ENCODE measurements at places on chromosomes 4 and X.

- peak; percentile 65 for DNase-seq
- H3K4me1 ChIP-seq = 0 out of 2 replicates have a peak, but pooled peaks cover 4% of the 10 kb centered on the region
- H3K27me3 ChIP-seq = no peaks in the 10 kb centered on the region
- H3K36me3 ChIP-seq = no peaks in the 10 kb centered on the region
Observed at GRCh38 chr4:38281371-38282071, 321.3 kb downstream of the PTTG2 start.

DNA sequence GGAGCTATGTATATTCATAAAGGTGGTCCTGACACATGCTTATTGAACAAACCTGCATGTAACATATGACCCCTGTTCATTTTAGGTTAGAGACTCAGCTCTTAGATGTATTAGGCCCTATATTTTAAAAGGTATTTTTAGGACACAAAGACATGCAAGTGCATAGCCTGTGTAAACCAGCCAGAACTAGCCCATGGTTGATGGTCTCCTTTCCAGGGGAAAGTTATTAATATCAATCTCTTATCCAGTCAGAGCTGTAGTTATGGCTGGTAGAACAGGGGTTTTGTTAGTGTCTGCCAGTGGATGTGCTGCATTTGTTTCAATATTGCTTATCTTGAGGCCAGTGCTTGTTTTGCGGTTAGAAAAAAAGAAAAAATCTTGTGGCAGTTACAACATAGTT lies 488.6 kb downstream of the KCTD8 start:
- H3K27me3 ChIP-seq = no peaks in the 10 kb centered on the region
- H3K4me3 ChIP-seq = no peak overlapping the region
- no peaks in the 10 kb centered on the region for H3K4me1 ChIP-seq
- DNase-seq = no peak
- no peak overlapping the region for H3K27ac ChIP-seq

- H3K27ac ChIP-seq = no peak overlapping the region
- peak; percentile 66 for DNase-seq
- no peak overlapping the region for H3K4me3 ChIP-seq
Observed at GRCh38 chr4:176818531-176818930, 25.8 kb upstream of the VEGFC start.

DNA sequence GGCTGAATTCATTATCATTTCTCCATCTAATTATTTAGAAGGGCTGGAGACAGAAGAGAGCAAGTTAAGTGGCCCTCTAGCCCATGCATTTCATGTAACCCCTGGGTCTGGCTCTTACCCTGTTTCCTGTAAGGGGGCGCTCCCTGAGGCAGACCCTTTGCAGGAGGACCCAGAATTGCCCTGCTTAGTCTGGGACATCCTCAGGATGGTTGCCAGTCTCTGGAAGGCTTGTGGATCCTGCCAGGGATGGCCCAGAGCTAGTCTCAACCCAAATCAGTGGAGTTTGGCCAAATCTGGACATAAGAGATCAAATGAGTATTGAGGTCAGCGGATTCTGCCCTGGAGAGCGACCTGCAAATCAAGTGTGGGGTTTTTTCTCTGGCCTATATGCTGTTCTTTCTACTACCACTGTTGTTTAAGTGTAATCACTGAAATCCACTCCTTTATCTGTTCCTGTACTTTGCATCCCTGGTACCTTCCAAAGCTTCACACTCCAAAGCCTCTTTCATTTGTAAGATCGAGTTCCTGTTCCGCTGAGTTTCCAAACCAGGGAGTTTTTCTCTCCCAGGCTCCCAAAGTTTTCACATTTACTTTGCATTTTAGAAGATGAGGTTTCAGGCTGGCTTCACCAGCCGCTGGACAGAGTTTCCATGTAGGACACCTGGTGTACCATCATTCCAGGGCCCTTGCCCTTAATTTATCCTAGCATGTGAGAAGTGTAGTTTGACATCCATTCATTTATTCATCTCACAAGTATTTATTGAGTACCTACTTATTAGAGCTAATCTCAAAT lies 6.3 kb downstream of the KLF3 start:
- no peak overlapping the region for H3K4me3 ChIP-seq
- no peaks in the 10 kb centered on the region for H3K36me3 ChIP-seq
- H3K4me1 ChIP-seq = peaks cover 88% of the 10 kb centered on the region
- DNase-seq = no peak
- no peaks in the 10 kb centered on the region for H3K27me3 ChIP-seq

DNA sequence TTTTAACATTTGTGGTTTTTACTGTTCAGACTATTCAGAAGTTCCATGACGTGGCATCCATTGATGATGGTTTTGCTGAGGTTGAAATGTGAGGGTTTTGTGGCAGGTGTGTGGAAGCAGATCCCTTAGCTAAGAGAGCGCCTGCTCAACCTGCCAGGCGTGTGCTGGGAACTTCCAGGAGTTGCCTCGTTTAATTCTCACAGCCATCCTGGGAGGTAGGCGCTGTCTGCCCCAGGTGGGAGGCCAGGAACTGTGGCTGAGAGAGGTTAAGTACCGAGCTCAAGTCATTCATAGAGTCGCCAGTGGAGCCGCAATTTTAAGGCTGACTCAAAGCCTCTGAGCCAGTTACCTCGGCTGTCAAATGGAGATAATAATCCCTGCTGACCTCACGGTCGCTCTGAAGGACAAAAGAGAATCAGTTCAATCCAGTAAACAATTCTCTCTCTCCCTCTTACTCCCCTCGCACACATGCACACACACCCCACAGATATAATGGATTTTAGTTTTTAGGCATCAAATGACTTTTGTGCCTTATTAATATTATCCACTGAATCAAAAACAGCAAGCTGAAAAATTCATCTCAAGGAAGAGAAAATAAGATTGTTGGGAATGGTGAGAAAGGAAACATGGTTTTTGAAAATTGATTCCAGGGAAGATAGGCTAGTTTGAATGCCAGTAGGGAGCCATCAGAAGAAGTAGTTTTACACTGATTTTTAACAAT lies 171.3 kb downstream of the PTTG2 start:
- H3K27ac ChIP-seq = peak overlapping the region; percentile 93
- peaks cover 46% of the 10 kb centered on the region for H3K4me1 ChIP-seq
- DNase-seq = no peak
- H3K4me3 ChIP-seq = peak overlapping the region; percentile 19

GRCh38 chr4:123477711-123478209 lies 81.2 kb downstream of the SPRY1 start:
- DNase-seq = peak; percentile 41
- no peak overlapping the region for H3K4me3 ChIP-seq
- H3K4me1 ChIP-seq = peaks cover 4% of the 10 kb centered on the region
- no peak overlapping the region for H3K27ac ChIP-seq
- H3K27me3 ChIP-seq = no peaks in the 10 kb centered on the region
- H3K36me3 ChIP-seq = no peaks in the 10 kb centered on the region

DNA sequence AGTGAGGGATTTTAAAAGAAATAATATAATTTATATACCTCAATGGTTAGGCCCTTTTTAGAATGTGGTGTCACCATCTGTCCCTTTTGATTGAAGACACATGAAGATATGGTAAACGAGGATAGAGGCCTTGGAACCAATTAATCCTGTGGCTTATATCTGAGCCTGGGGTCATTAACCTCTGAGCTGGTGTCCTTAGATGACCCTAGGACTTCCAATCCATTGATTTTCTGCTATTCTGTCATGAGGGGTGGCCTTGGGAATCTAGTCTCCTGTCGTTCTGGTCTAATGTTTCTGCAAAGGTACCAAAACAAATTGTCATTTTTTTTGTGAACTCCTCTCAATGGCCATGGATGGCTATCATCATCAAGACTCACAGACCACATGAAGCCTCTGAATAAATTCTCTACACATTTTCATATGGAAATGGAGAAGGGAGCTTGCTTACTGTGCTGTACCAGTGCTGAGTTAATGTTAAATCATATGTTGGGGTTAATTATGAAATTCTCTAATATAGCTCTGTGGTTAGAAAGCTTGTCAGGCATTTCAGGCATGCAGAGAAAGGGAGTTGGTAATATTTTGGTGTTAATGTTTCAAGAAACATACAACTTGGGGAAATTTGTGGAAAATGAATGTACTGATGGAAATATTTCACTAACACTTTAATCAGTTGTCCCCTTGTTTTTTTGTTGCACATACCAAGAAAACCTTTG lies 204.2 kb upstream of the IL15 start:
- no peaks in the 10 kb centered on the region for H3K27me3 ChIP-seq
- no peaks in the 10 kb centered on the region for H3K36me3 ChIP-seq
- H3K27ac ChIP-seq = no peak overlapping the region
- H3K4me1 ChIP-seq = peaks cover 46% of the 10 kb centered on the region
- no peak overlapping the region for H3K4me3 ChIP-seq
- peak; percentile 25 for DNase-seq

- no peaks in the 10 kb centered on the region for H3K4me1 ChIP-seq
- H3K27ac ChIP-seq = no peak overlapping the region
- H3K27me3 ChIP-seq = no peaks in the 10 kb centered on the region
- H3K4me3 ChIP-seq = no peak overlapping the region
- DNase-seq = no peak
Observed at GRCh38 chr4:42927946-42928345, 35.4 kb downstream of the GRXCR1 start.

DNA sequence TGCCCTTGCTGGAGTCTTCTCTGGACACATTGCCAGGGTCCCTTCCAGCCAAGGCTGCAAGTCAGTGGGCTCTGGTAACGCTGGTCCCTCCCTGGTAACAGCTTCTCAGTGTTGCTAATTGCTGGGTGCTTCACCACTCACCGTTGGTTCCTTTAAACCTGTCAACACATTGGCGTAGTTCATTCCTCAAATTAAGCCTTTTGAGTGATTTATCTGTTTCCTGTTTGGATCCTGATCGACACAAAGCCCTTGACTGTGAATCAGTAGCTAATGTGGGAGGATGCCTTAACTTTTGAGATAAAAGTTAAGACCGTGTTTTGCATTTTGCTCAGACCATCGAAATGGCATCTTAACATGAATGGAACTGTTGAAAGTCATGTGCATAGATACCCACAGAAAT lies 125.9 kb downstream of the AMELX start:
- no peak overlapping the region for H3K27ac ChIP-seq
- H3K27me3 ChIP-seq = no peaks in the 10 kb centered on the region
- DNase-seq = no peak

DNA sequence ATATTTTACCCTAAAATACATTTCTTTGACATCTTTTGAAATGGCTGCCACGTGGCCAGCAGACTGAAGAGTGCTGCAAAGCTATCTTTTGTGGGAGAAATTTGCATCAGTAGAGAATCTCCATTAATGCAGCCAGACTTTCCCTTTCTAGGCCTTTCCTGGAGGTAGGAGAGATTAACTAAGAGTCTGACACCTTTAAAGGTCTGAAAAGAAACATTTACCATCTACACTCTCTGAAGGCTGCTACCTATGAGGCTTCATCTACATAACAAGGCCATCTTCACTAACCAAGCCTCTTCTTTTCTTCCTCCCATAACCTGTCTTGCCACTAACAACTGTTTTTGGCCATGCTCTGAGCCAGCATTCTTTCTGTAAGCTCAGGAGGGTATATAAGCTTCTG lies 17.8 kb upstream of the SPRY1 start:
- peaks cover 6% of the 10 kb centered on the region for H3K4me1 ChIP-seq
- no peak for DNase-seq
- H3K27me3 ChIP-seq = no peaks in the 10 kb centered on the region
- no peak overlapping the region for H3K27ac ChIP-seq
- no peaks in the 10 kb centered on the region for H3K36me3 ChIP-seq
- no peak overlapping the region for H3K4me3 ChIP-seq

GRCh38 chrX:150212672-150213480 lies 150.2 kb upstream of the MAMLD1 start:
- H3K4me3 ChIP-seq = no peak overlapping the region
- H3K27ac ChIP-seq = peak overlapping the region; percentile 30
- H3K4me1 ChIP-seq = peaks cover 9% of the 10 kb centered on the region
- H3K36me3 ChIP-seq = no peaks in the 10 kb centered on the region
- DNase-seq = peak; percentile 38

- H3K4me1 ChIP-seq = peaks cover 13% of the 10 kb centered on the region
- H3K4me3 ChIP-seq = no peak overlapping the region
- DNase-seq = no peak
- H3K27me3 ChIP-seq = no peaks in the 10 kb centered on the region
- H3K27ac ChIP-seq = no peak overlapping the region
- no peaks in the 10 kb centered on the region for H3K36me3 ChIP-seq
Observed at GRCh38 chr4:14023896-14024295, 396.4 kb upstream of the BOD1L1 start.
